ENCODE measurements at places on chromosomes 6 and 20. TPM values are rescaled to one million over a fixed set of nuclear protein-coding genes. Genes with fewer than 3 reads are reported as not detected.

GRCh38 chr6:5004373-5005037 is 668 bp upstream of the RPP40 start:
- H3K27me3 ChIP-seq = no peaks in the 10 kb centered on the region
- H3K36me3 ChIP-seq = peaks cover 3% of the 10 kb centered on the region
- peak; percentile 14 for DNase-seq
- H3K4me3 ChIP-seq = peak overlapping the region; percentile 86
- no peaks in the 10 kb centered on the region for H3K4me1 ChIP-seq

GRCh38 chr6:28906669-28907068 is 17.1 kb downstream of the TRIM27 start:
- no peaks in the 10 kb centered on the region for H3K27me3 ChIP-seq
- H3K4me1 ChIP-seq = no peaks in the 10 kb centered on the region
- H3K36me3 ChIP-seq = peaks cover 86% of the 10 kb centered on the region
- no peak overlapping the region for H3K27ac ChIP-seq

DNA sequence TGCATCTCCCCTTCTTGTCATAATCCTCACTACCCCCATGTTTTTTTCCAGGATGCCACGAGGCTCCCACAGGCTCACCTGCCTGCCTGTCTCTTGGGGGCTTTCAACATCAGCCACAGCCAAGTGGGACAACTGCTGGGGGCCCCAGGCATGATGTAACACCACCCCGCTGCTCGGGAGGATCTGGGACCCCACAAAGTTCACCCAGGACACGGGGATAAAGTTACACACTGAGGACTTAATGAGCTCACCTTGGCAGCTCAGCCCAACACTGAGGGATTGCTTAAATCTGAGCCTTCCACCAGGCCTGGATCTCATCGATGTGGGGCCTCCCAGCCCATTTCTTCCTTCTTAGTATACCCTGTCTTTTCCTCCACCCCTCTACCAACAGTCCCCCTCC is 56.4 kb upstream of the NNAT start:
- no peaks in the 10 kb centered on the region for H3K4me1 ChIP-seq
- no peaks in the 10 kb centered on the region for H3K27me3 ChIP-seq
- no peak for DNase-seq
- H3K36me3 ChIP-seq = no peaks in the 10 kb centered on the region

DNA sequence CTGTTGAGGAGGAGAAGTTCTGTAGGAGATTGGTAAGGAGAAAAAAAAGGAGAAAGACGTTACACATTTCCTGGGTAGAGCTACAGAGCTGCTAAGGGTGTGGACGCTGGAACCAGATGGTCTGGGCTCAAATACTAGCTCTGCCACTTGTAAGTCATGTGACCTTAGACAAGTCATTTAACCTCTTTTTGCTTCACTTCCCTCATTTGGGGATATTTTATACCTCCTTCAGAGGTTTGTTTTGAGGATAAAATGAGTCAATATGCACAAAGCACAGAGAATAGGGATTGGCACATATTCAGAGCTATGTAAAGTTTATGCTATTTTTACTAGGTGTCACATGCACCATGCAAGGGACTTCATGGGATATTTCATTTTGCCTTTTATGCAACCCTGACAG is 708.8 kb downstream of the DHX35 start:
- DNase-seq = no peak
- no peaks in the 10 kb centered on the region for H3K36me3 ChIP-seq
- no peak overlapping the region for H3K4me3 ChIP-seq
- no peaks in the 10 kb centered on the region for H3K27me3 ChIP-seq
- no peak overlapping the region for H3K27ac ChIP-seq

- no peaks in the 10 kb centered on the region for H3K36me3 ChIP-seq
- no peaks in the 10 kb centered on the region for H3K4me1 ChIP-seq
- no peak overlapping the region for H3K4me3 ChIP-seq
- DNase-seq = no peak
- H3K27me3 ChIP-seq = no peaks in the 10 kb centered on the region
- no peak overlapping the region for H3K27ac ChIP-seq
These were observed 214.3 kb downstream of the OGFRL1 start for GRCh38 chr6:71502956-71503355.

GRCh38 chr6:15761045-15761502 is 98.2 kb upstream of the DTNBP1 start:
- H3K27ac ChIP-seq = no peak overlapping the region
- no peaks in the 10 kb centered on the region for H3K4me1 ChIP-seq
- DNase-seq = no peak
- no peaks in the 10 kb centered on the region for H3K36me3 ChIP-seq

- no peak for DNase-seq
- H3K4me1 ChIP-seq = peaks cover 5% of the 10 kb centered on the region
- H3K27me3 ChIP-seq = peaks cover 19% of the 10 kb centered on the region
- no peak overlapping the region for H3K4me3 ChIP-seq
- no peak overlapping the region for H3K27ac ChIP-seq
These were observed 44.3 kb downstream of the CPXM1 start for GRCh38 chr20:2756056-2756611.

DNA sequence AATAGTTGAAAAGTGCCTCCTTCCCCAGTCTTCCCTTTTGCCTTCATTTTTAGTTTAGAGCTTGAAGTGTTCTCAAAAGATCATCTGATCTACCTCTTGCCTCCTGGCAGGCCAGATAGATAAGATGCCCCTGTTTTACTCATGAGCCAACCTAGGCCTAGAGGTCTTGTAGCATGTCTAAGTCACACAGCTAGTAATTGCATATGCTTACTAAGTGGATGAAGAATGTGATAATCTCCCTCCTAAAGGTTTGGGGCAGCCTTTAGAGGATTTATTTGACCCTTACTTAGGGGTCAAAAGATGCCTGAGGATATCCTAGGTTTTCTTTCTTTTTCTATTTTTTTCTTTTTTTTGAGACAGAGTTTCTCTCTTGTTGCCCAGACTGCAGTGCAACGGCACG is 2.1 kb downstream of the C6orf141 start:
- no peaks in the 10 kb centered on the region for H3K36me3 ChIP-seq
- peaks cover 44% of the 10 kb centered on the region for H3K4me1 ChIP-seq
- H3K27ac ChIP-seq = no peak overlapping the region
- H3K4me3 ChIP-seq = peak overlapping the region; percentile 51
- H3K27me3 ChIP-seq = peaks cover 3% of the 10 kb centered on the region

DNA sequence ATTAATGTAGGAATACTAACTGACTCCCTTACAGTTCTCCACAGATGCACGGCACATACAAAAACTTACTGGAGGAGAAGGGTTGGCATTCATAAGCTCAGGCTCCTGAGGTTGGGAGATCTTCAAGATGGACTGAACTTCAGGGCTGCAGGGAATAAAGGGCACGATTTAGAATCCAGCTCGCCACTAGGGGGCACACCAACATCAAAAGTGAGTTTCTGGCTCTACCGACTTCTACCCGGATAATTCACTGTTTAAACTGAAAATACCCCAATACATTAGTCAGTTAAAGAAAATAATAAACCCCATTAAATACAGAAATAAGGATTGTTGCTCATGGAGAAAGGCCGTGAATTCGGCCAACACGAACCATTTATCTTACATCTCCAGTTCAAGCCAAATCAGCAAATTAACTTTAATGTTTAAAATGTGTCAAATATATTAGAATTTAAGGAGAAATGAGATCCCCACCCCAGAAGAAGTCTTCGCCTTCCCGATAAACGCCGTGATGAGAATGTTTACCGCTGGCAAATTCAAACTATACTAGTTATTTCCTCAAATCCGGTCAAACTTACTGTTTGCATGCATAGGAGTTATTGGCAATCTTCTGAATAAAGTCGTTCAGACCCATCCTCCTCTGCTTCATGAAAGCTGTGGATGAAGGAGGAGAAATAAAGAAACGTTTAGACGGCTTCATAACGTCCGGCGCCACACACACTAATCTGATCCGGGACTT is 121.7 kb upstream of the SLC2A12 start:
- no peaks in the 10 kb centered on the region for H3K27me3 ChIP-seq
- peak overlapping the region; percentile 91 for H3K27ac ChIP-seq
- peaks cover 29% of the 10 kb centered on the region for H3K4me1 ChIP-seq
- peaks cover 42% of the 10 kb centered on the region for H3K36me3 ChIP-seq
- DNase-seq = peak; percentile 93
- H3K4me3 ChIP-seq = peak overlapping the region; percentile 76

DNA sequence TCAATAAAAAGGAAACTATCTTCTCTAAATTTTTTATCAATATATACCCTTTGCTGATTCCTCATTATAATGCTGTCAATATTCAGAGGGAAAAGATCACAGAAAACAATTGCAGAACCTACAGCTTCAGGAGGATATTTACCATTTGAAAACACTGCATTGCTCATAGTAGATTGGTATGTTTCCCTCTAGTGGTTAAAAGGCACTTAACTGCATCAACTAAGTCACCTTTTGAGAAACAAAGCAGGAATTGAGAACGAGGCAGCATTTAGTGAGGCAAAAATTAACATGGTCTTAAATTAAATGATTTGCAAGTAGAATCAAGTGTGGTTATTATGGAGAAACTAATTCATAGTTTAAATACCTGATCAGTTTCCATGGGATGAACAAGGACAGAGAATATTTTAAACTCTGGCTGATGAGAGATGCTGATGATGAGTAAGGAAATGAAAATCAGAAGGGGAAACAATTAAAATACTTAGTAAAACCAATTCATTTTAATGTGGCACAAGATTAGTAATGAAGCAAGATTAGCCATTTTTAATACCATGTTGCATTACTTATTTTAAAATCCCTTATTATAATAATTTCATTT is 642.1 kb downstream of the EPHA7 start:
- H3K36me3 ChIP-seq = no peaks in the 10 kb centered on the region
- no peak overlapping the region for H3K27ac ChIP-seq
- no peaks in the 10 kb centered on the region for H3K27me3 ChIP-seq

The SLC35F1 gene
- total RNA-seq = 8.3 TPM

The TMEM74B gene
- not detected for total RNA-seq

The HLA-DOB gene
- total RNA-seq = 2.0 TPM
